Renal cortical epithelial cell (primary cell): ENCODE measurements at places on chromosomes 12 and 14.

GRCh38 chr14:21106498-21107282 is 5.8 kb downstream of the TMEM253 start:
- peak; percentile 75 for DNase-seq

GRCh38 chr12:47785036-47785886 is 12.2 kb downstream of the SLC48A1 start:
- no peak for DNase-seq

DNA sequence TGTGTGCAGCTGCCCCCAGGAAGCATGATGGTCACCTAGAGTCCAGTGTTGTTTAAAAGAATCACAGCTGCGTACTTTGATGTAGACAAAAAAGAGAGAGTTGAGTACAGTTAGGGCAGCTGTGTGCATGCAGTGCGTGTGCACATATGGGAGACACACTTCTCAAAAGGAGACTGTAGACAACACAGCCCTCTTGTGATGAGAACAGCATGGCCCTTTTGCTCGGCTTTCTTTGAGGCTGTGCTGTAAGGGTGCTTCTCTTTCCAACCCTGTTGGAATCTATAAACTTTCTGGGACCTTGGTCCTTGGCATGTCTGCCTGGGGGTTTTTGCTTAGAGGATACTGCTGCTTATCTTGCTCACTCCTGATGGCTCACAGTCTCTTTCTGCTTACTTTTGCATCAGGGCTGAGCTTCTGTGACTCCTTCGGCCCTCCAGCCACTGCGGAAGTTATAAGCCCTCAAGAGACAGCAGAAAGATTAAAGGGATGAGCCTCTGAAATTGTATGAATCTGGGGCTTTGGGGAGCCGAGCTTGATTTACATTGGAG is 102.9 kb downstream of the DYRK2 start:
- no peak for DNase-seq

GRCh38 chr12:107782067-107782466 is 7.6 kb downstream of the ASCL4 start:
- no peak for DNase-seq

DNA sequence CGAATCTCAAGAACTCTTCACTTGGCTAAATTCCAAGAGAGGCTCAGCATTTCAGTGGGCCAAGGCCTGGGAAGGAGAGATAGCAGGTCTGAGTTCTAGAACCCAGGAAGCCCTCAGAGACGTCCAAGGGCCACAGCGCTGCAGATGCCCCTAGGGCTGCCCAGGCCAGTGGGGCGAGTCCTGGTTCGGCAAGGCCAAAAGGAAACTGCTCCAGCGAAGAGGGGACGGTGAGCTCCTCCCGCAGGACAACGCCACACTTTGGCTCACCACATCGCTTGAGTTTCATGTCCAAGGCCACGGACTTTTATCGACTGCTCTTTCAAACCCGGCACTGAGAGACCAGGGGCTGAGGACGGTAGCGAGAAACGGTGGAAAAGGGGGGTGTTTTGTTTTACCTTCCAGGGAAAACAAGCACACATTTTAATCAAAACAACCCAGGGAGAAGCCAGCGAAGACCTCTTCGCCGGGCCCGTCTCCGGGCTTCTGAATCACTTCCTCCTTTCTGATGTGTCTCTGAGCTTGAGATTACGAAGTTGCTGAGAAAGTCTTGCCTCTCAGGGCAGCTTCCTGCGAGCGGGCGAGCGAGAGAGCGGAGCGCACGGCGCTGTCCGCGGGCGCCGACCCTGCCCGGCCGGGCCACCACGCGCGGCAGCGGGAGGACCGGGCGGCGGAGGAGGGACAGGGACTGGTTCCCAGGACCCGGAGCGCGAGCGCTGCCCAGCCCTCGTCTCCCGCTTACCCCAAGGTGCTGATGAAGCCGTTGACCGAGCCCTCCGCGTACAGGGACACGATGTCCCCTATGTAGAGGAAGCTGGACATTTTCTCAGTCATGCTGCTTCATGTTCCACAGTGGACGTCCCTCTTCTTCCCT is 808 bp downstream of the ITPR2 start:
- peak; percentile 56 for DNase-seq

DNA sequence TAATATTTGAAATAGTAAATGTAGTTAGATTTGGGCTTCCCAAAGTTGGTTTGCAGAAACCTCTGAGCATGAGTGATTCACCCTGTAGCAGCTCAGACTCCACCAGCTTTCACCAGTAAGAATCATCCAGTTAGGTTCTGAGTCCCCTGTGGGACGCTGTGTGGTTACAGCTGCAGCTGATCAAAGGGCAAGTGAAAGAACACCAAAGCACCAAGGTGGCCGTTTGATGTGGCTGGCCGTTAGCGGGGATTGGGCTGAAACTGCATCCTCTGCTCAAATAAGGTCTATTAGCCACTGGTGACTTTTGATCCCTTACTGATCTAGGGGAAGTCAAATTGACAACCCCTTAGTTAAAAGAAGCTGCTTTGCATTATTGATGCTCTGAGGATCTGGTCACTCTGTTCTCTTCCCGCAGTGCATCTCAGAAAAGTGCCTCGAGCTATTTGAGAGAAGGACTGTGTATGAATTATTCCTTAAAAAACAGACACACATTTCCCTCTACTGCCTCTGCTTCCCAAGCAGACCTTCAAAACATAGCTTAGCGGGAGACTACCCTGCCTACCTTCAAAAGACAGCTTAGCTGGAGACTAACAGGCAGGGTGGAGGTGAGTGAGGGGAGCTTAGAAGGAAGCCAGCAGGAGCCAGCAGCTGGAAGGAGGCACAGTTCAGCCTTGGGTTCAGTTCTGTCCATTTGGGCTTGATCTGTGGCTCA is 3.7 kb downstream of the ABHD12B start:
- DNase-seq: peak; percentile 38

- DNase-seq: no peak
Observed at GRCh38 chr12:69383074-69383473, 23.5 kb downstream of the YEATS4 start.

DNA sequence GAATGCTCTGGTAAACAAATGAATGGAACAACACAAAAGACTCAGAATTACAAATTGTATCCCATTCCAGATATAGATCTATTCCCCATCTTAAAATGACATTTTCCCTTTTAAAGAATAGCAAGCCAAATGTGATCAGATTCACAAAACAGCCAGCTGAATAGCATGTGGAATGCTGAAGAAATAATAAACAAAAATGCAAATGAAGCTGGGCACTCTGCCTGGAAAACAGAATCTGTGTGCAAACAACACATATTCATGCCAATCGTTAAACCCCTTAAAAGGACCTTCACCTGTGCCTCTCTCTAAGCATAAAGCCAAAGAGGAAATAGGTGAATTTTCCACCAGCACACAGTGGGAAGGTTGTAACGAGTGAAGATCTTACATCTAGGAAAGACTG is 67.9 kb upstream of the PDZRN4 start:
- DNase-seq: peak; percentile 43

DNA sequence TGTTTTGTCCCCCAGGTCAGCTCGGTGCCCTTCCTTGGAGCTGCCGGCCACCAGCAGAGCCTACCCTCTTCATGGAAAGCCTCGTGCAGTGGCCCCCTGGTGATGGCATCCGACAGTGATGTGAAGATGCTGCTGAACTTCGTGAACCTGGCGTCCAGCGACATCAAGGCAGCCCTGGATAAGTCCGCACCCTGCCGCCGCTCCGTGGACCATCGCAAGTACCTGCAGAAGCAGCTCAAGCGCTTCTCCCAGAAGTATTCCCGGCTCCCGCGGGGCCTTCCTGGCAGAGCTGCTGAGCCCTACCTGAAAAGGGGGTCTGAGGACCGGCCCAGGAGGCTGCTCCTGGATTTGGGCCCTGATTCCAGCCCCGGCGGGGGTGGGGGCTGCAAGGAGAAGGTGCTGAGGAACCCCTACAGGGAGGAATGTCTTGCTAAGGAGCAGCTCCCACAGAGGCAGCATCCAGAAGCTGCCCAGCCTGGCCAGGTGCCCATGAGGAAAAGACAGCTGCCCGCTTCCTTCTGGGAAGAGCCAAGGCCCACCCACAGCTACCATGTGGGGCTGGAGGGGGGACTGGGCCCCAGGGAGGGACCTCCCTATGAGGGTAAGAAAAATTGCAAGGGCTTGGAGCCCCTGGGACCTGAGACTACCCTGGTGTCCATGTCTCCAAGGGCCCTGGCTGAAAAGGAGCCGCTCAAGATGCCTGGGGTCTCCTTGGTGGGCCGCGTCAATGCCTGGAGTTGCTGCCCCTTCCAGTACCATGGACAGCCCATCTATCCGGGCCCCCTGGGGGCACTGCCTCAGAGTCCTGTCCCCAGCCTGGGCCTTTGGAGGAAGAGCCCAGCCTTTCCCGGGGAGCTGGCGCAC is 1.3 kb downstream of the FAM181A start:
- no peak for DNase-seq

DNA sequence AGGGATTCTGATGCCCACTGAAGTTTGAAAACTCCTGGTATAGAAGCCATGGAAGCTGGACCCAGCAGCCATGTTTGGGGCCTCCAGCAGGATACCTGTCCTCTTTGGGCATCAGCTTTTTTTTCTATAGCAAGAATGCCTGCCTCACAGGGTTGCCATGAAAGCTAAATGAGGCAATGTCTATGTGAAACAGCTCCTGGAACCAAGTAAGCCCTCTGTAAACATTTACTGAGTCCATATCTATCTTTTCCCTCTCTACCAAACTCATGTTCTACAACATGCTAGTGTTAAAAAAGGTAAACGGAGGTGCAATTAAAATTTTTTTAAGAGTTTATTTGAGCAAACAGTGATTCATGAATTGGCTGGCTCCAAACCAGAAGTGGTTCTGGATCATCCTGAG is 28.6 kb downstream of the FLVCR2 start:
- DNase-seq: no peak

DNA sequence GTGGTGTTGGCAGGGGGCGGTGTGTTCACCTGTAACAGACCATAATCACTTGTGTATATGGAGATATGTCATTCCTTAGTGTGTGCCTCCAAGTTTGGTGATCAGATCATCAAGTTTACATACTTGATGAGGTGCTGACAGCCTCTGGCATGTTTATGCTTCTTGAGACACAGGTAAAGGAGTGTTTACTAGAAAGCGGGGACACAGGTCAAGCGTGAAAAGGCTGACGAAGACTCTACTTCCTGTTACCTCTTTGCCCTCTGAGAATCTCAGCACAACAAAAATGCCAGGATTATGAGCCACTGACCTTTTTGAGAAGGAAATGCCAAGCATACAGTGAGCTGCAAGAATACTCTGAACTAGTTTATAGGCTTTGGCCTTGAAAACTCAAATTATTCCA is 29.6 kb downstream of the PRDM4 start:
- DNase-seq: peak; percentile 67

GRCh38 chr12:65878540-65878939 is 54.3 kb downstream of the HMGA2 start:
- peak; percentile 58 for DNase-seq

DNA sequence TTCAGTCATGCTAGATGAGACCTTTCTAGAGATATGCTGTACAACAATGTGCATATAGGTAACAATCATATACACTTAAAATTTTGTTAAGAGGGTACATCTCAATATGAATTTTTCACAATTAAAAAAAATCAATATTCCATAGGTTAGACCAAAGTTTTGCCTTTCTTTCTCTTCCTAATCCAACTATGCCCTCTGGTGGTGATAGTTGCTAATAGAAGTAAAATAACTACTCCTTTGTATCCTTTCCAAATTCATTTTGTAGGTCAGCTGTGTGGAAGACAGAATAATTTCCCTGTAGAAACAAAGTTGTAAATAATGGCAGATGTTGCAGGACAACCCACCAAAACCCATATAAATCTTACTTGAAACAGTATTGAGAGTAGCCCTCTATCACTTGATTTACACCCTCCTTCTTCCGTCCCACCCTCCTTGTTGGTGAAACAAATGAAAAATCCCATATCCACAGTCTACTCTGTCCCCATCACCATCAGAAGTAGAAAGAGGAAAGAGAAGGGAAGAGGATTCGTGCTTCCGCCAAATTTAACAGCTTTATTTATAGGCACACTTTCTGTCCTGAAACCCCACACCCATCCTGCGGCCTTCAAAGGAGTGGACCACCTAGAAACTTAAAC is 34.2 kb upstream of the KICS2 start:
- DNase-seq: peak; percentile 44

DNA sequence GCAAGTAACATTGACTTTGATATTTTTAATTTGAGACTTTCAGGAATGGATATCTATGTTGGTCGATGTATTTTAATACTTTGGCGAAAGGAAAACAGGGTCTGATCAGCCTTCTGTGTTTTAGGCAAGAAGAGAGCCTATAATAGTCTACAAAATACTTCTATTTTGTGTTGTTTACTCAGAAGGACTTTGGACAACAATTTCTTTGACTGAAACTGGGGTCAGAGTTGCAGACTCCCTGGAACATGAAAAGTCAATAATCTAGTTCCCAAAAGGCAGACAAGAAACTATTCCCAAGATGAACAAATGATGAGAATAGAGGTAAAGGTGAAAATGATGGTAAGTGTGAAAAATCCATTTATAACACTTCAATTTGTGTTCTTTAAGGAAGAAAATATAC is 10.6 kb upstream of the NUBPL start:
- DNase-seq: no peak

DNA sequence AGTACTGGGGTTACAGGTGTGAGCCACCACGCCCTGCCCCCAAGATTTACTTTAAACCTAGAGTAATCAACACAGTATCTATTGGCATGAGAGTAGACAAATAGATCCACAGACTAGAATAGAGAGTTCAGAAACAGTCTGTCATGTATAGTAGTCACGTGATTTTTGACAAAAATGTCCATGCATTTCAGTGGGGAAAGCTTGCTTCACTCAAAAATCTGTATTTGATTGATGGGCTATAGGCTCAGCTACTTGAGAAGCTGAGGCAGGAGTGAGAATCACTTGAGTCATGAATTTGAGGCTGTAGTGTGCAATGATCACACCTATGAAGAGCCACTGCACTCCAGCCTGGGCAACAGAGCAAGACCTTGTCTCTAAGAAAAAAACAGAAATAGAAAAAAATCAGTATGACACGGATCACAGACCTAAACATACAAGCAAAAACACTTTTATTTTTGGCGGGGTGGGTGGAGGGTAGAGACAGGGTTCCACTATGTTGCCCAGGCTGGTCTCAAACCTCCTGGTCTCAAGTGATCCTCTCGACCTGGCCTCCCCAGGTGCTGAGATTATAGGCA is 7.6 kb upstream of the ORAI1 start:
- no peak for DNase-seq

- no peak for DNase-seq
Observed at GRCh38 chr12:38775457-38775856, 129.9 kb downstream of the CPNE8 start.

DNA sequence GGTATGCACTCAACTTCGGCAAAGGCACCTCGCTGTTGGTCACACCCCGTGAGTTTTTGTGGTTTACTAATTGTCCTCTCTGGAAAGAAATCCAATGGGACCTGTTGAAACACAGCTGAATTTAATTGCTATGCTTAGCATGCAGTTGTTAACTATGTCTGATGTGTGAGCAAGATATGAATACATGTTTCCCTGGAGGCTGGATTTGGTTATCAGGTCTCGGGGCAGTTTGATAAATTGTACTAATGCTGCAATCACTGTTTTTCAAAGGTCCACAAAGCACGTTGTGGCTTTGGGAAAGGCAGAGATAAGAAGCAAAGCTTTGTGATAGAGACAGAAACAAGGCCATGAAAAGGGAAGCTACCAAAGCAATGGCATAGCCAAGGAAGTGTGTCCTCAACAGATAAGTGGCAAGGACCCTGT is 91.3 kb downstream of the DAD1 start:
- DNase-seq: peak; percentile 65
